Stimulated activated CD8-positive, alpha-beta memory T cell treated with anti-CD3 and anti-CD28 coated beads, Interleukin-4, amount 100 ng/mL, for 48 hours (primary cell): ENCODE measurements at places on chromosomes 6 and 20.

DNA sequence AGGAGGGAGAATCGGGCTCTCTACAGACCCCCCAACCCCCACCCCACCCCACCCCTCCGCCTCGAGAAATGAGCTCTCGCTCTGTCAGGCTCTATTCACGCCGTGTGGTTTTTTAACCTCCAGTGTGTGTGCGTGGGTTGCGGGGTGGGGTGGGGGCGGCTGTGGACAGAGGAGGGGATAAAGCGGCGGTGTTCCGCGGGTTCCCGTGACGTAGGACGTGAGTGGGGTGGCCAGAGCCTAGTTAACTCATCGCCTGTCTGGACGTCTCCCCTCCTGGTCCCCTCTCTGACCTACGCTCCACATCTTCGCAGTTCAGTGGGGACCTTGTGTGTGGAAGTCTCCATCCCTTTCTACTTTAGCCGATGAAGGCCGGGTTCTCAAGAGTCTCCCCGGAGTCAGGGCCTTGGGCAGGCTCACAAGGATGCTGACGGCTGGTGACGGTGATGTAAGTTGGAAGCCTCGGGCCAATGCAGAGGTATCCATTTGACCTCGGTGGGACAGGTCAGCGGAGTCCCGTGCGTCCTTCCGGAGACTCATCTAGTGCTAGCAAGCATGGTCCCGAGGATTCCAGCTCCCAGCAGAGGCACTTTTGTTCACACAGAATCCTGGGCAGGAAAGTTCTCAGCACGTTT lies 1507.1 kb upstream of the DEFB115 start:
- no peak for DNase-seq

DNA sequence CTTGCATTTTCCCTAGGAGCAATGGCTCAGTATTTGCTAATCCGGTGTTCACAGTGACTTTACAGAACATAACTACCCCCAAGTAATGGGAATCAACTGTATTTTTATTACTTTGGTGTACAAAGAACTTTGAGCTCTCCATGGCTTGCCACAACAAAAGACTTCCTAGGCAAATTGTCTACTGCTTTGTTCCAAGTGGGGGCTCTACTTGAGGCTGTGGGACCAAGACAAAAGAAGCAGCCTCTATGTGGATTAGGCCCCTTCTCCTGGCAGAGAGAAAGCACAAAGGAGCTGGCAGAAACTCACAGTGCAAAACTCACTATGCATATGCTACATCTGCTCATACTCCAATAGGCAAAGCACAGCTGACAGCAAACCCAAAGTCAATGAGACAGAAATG lies 853 bp downstream of the WFDC8 start:
- no peak for DNase-seq

GRCh38 chr6:125489579-125490285 lies 188.0 kb upstream of the HDDC2 start:
- no peak for DNase-seq

DNA sequence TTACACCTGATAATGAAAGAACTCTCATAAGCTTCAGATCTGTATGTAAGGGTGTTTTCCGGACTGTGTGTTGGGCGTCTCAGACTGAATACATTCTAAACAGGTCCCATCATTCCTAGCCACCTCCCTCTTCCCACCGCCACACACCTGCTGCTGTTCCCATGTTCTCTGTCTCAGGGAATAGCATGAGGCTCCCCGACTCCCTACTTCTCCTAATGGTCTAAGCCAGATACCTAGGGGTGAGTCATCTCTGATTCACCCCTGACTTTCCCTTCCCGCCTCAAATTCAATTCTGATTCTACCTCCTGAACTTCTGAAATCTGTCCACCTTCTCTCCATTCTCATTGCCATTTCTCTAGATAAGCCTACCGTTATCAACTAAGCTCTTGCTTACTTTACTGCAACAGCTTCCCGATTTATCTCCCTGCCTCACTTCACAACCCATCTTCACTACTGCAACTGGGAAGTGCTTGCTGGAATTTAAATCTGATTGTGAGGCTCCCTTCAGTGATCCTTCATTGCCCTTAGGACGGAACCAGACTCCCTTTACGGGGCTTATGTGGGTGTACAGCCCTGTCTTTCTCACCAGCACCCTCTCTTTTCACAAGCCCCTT lies 1.6 kb downstream of the TMEM14A start:
- no peak for DNase-seq

- no peak for DNase-seq
These were observed 171.4 kb downstream of the SOX4 start for GRCh38 chr6:21764989-21765388.

- no peak for DNase-seq
These were observed 267.9 kb downstream of the PLCB1 start for GRCh38 chr20:8399947-8400346.

- DNase-seq = no peak
These were observed 317.6 kb downstream of the PRKN start for GRCh38 chr6:162409741-162410691.

- DNase-seq = no peak
These were observed 25.1 kb downstream of the PRKN start for GRCh38 chr6:162702446-162702845.

DNA sequence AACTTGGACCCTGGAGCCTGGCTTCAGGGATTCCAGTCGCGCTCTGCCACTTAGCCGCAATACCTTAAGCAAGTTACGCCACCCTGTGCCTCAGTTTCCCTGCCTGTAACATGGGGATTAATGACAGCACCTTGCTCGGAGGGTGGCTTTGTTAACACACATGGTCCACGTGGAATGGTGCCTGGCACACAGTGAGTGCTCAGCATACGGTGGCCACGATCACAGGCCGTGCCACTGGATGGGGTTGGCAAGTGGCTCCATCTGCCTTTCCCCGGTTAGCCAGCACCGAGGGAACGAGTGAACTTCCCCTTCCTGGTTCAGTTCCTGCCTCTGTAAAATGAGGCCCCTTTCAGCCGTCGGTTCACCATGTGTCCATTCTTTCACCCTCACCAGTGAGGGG lies 17.2 kb downstream of the C6orf132 start:
- no peak for DNase-seq

- DNase-seq = no peak
These were observed 8.3 kb upstream of the TGM3 start for GRCh38 chr20:2287504-2287903.

DNA sequence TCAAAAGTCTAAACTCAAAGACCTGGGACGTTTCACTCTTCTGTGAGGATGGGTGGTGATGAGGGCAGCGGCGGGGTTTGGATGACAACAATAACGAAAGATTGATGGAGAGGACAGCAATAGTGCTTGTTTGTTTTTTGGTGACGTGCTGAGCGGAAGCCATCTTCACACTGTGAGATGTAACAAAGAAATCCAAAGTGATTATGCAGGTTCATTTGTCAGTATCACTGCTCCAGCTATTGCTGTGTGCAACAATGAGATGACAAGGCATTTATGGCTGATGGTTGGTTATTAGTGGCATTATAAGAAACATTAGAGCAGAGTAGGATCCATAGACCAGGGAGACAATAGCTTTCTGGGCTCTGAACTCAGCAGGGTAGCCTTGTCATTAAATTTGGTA lies 306.7 kb downstream of the RNF144B start:
- DNase-seq = no peak

GRCh38 chr6:5665667-5666066 lies 341.1 kb downstream of the NRN1 start:
- no peak for DNase-seq

- no peak for DNase-seq
These were observed 474 bp downstream of the TSBP1 start for GRCh38 chr6:32371229-32371628.

GRCh38 chr6:18823782-18824386 lies 436.7 kb downstream of the RNF144B start:
- DNase-seq = peak; percentile 81

DNA sequence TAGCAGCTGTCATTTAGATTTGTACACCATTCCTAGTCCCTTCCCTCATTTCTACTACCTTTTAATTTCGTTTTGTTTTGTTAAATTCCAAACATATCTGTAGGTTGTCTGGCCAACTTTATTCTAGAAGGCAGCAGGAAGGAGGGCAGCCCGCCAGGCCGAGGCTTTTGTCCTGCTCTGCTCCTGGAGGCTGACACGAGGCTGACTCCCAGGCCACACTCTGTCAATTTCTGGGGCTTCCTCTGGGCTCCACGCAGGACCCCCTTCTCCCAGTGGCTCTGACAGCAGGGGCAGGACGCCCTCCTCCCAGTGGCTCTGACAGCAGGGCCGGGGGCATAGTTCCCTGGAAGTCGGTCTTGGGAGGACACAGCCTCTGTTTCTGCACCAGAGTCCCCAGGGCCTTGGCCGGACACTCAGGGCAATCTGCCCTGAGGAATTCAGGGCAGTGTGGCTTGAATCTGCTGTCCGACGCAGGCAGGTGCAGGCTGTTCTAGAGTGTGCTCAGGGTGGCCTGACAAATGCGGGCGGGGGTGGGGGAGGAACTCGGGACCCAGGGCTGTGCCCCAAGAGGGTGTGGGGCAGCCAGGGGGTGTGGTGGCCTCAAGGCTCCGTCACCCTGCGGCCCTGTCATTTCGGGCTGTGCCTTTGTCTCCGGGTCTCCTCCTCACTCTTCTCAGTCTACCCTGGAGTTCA lies 11.8 kb downstream of the SMOC2 start:
- no peak for DNase-seq

DNA sequence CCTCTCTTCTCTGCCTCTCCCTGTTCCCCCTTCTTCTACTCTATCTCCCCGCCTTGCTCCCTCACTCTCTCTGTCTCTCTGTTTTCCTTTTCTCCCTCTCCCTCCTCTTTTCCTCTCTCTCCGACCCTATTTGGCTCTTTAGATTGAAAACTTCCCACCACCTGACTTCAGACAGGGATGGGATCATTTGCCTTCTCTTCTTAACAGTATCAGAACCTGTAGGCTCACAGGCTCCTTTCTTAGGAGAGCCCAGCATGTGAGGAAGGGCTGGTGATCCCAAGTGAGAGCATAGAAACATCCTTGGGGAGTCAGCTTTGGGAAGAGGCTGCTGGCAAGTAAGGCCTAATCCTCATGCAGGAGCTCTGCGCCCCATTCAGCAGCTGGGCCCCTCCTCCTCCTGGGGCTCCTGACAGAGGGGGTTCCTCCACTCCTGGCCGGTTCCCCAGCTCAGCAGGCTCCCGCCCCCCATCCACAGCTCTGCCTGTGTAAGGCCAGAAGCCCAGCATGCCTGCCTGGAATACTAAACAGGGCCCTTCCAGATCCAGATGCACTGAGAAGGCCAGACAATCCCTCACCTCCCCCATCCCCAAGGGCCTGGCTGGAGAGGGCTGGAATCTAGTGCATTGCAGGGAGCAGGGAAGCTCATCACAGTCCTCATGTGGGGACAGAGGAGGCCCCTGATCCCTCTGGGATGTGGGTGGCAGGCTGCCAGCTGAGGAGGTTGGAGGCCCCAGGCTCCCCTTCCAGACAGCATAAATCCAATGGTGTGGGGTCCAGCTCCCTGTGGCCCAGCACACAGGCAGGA lies 93.4 kb downstream of the PTPRT start:
- no peak for DNase-seq

DNA sequence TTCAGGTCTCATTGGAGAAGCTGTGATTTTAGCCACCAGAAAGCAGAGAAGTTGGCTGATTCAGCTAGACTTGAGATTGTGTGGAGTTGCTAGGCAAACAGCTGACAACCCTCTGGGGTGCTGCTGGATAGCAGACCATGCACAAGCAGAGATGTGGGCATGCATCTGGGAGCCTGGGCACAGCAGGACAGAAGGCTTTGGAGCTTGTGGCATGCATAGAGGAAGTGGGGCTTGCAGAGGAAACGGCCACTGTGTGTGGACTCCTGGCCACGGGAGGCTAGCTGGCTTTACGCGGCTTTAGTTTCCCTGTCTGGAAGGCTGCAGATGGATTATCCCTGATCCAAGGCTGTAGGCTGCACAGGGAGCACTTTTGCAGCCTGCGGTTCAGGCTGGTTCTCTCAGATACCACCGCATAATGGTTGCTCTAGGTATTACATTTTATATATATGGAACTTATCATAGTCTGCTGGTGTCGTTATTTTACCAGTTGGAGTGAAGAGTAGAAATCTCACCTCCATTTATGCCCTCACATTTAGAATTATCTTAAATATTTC lies 10.4 kb downstream of the ZNF831 start:
- peak; percentile 14 for DNase-seq

DNA sequence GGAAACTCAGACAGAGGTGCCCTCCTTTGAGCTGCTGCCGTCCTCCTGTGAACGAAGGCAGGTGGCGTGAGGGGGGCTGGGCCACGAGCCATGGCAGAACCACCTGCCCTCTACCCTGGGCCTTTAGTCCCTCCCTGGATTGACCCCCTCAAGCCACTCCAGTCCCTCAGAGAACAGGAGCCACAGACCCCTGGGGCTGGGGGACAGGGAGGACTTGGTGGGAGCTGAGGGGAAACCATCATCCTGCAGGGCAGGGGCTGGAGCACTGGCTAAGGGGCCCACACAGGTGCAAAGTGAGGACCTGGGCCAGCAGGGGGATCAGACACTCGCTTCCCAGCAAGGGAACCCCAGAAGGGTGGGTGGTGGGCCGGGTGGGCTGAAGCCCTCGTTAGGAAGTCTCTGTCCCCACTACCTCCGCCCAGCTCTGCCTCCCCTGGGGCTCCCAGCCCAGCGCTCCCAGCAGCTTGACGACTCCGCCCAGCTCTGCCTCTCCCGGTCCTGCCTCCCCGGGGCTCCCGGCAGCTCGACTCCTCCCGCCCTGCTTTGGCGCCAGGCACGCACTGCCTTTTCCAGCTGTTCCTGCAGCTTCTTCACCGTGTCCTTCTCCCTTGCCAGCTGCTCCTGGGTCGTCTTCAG lies 44.4 kb downstream of the DSTN start:
- peak; percentile 19 for DNase-seq
